ENCODE measurements at places on chromosomes 5 and 9.

DNA sequence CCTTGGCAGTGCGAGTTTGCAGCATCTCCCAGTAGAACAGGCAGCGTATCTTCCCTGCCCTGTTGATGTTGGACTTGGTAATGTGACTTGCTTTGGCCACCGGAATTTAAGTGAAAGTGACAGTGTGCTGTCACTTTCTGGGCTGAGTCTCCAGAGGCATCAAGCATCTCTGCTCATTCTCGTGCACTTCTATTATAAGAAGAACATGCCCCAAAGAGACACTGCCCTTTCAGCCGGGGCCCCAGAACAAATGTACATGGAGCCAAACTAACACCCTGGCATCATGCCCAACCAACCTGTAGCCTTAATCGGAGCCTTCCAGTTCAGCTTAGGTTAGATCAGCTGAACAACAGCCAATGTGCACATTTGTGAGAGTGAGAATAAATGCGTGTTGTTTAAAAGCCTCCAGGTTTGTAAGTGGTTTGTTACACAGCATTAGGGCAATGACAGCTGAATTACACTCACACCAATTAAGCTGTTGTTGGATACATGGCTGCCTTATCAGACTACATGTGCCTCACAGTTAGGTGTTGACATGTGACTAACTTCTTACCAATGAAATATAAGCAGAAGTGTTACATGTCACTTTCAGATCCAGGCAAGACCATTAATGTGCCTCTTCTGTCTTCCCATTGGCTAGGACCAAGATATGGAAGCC, 22.1 kb upstream of the FRMD3 start:
- no peak for DNase-seq

- DNase-seq = no peak
These were observed 372.2 kb downstream of the TMEM232 start for GRCh38 chr5:110354311-110354710.

DNA sequence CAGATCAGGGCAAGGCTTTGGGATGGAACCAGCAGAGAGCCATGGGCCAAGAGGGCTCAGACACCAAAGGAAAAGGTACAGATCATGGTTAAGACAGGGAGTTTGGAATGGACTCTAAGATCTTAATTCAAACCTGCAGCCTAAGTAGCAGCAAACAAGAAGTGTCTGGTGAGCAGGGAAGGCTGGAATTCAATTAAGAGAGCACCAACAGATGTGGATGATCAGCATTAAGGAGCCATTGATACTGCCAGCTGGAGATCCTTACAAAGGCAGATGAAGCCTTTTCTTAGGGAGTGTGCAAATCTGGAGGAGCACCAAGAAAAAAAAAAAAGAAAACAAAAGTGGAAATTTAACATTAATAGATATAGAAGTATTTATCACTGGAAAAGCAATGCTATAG, 516.8 kb downstream of the RASEF start:
- no peak for DNase-seq

- DNase-seq = no peak
These were observed 150.3 kb downstream of the CDH18 start for GRCh38 chr5:19837536-19838174.

DNA sequence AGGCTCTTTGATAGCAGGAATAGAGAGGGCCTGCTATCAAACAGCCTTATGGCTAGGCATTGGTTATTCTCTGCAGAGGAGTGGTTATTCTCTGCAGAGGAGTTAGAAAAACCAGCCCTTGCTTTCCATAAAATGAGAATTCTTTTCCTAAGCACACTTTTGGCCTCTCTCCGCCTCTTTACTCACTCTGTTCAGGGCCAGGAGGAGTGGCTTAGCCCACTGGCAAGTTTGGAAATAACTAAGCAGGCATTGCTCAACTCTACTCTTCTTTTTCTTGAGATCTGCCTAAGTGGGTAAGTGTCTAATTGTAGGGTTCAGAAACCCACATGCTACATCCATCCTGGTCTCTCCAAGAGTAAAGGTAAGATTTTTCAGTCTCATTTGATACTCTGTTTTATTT, 341.7 kb downstream of the KIAA0825 start:
- DNase-seq = no peak

DNA sequence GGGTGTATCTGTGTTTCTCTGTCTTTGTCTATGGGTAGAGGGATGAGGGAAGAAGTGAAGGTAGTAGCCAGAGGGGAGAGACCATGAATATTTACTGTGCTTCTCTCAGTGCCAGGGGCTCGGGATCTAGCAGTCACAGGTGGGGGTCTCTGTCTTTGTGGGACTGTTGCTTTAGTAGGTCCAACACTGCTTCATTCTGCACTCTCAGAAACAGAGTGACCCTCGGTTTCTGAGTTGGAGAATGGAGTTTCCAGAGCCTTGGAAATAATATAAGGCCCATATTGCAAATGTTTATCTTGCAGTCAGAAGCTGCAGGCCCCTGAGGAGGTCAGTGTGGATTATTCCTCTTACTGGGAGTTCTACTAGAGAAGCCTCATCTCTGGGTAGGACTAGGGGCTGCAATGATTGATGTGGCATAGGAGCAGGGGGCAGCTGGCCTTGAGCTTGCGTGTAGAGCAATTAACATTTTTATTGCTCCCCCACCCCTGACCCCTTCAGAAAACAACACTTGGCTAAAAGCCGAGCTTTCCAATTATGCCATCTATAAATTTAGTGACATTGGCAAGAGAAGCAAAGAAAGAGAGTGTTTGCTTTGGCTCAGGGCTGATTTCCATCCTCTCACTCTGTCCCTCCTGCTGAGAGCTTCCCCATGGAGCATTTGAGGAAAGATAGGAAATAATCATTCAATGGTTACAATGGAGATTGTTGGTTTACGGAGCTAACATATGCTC, 55.0 kb upstream of the TRPC7 start:
- DNase-seq = no peak

- no peak for DNase-seq
These were observed 128.0 kb downstream of the NPR3 start for GRCh38 chr5:32839106-32839505.

GRCh38 chr5:174599992-174600391, 124.4 kb upstream of the MSX2 start:
- DNase-seq = no peak

DNA sequence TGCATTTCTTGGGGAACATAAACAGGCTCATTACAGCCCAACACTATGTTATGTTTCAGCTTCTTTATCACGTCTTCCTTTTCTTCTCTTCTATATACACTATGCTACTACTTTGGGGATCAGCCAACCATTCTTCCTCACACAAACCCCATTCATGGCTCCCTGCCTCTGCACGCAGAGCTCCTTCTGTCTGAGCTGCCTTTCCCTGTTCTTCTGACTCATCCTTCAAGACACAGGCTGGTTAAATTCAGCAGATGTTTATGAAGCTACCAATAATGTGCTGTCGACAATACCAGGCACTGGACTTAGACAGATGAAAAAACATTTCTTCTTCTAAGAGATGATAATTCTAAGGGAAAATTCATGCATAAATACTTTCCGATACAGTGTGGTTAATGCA, 102.5 kb upstream of the TXNDC8 start:
- DNase-seq = no peak

DNA sequence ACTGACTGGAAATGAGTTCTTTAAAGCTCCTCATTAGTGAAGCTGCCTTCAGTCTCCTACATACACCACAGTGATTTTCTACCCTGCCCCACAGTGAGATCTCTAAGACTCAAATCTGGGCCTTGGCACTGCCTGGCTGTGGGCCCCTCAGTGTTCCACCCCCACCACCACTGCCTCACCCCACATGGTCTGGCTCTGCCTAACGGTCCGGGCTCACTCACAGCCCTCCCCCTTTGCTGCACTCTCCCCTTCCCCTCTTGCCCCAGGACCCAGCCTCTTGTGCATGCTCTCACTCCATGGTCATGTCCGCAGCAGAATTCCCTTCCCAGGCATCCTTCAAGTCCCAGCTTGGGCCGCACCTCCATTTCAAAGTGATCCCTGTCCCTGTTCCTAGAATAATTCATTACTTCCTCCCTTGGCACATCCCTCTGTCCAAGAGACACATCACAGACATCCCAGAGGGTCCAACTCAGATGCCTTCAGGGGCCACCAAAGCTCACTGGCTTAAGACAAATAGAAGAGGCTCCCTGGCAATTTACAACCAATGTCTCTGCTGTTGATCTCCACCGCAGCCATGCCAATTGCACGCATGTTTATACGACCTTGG, 56.7 kb downstream of the HRH2 start:
- DNase-seq = no peak

DNA sequence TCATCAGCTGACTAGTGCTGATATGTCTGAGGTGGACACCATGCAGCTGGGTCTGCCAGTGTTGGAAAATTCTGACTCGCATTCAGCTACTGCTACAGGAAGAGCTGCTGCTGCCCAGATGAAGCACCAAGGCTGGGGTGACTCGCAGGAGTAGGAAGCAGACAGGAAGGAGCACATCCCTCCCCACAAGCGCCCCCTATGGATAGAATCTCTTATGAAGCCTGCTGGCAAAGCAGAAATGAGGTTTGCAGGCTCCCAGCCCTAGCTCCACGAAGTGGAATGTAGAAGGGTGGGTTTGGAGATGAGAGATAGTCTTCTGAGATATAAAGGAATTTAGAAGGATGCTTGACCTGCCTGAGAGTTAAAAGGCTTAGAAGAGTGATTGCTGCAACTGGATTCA, 443.0 kb downstream of the ACTL7B start:
- no peak for DNase-seq
